NK-92 treated with Interleukin-12 subunit alpha and Interleukin-12 subunit beta, amount 100 ng/mL, for 24 hours (cell line): ENCODE measurements at places on chromosomes 16 and 17.

DNA sequence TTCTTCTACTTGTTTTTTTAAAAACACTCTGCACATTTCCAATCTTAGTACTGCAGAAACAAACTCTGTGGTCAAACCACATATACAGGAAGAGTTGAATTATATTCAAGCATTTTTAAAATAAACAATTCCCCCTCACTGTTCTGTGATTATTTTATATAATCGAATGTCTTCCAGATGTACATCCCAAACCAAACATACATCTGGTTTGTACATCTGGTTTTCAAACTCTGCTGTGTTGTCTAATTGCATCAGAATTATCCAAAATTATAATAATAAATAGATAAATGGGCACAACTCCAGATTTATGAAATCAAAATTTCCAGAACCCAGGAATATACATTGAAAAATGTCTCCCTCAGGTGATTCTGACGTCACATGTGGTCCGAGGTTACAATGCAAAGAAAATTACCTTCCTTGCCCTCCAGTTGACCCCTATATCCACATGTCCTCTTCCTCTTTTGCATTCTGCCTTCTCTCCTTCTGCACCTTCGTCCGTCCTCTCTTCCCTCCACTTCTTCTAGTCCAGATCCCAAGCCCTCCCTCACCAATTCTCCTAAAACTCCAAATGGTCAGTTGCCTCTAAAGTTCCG lies 13.3 kb upstream of the CCDC144A start:
- no peak for DNase-seq

DNA sequence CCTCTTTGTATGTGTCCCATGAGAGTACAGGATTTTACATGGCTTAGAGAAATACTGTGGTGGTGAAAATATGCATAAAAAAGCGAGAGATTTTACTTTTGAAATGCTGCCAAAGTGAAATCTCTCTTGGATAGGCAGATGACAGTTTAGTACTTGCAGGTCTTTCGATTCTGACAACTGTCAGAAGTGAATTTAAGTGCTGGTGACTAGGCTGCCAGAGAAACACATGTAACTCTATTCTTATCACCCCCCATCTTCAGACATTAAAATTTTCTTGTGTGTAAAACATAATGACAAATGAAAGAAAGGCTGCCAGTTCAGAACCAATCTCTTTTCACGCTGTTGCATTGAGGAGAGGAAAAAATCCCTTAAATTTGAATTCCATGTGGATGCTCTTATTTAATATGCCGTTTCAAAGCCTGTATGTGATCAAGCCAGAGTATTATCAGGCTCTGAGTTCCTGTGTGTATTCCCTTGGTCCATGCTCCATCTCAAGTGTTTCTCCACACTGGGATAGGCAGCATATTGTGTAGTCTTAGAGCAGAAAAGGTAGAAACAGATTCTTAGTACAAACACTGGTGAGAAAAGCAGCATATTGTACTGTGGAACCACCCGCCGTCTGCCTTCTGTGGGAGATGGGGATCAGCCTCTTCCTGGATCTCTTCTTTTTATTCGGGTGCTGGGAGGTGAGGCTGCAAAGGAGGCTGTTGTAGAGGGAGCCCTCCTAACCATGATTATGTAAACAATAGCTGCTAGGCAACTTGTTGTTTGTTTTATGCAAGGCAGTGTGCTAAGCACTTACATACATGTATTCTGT lies 291.3 kb downstream of the WWOX start:
- DNase-seq, result no peak

DNA sequence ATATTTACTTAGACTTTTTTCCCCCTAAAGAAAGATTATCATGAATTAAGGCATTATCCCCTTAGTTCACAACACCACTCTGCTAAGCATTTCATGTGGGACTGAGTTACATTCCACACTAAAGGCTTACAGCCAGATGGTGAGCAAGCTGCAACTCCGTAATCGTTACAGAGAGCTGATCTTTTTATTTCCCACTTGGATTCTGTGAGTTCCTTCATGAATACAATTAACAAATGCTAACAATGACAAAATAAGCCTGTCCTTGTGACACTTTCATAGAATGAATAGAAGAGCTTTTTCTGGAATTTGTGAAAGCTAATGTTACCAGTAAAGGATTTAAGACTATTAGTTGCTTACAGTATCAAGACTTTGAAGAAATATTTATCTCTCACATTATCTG lies 8.7 kb downstream of the OGFOD1 start:
- no peak for DNase-seq

- DNase-seq, result no peak
Observed at GRCh38 chr16:71807905-71808592, 585 bp downstream of the AP1G1 start.

DNA sequence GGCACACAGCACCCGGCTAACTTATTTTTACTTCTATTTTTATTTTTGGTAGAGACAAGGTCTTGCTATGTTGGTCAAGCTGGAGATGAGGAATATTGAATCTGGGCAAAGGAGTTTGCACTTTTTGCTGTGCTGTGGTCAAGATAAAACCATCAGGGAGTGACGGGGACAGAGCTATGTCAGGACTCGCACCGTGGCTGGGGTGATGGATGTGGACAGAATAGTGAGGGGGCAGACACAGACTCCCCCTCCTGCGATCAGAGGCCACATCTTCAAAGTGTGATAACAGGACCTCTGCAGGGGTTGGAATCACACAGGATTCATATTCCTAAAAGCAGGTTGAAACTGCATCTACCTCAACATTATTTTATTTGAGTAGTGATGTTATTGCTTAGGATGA lies 25.6 kb downstream of the IL21R start:
- DNase-seq, result no peak

DNA sequence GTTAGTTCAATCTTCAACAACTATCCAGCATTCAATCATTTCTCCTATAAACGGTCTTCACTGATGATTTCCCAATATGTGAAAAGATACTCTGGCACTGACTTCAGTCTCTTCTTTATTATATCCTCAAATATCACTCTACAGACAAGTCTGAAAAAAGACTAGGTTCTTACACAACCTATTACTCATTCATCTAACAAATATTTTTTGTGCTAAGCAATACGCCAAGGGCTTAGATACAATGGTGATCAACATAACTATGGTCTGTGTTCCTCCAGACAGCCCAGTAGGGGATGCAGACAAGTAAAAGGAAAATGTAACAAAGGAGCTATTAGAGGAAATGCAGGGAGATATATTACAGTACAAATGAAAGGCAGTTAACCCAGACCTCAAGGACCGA lies 63.9 kb downstream of the MYO1D start:
- DNase-seq, result no peak

DNA sequence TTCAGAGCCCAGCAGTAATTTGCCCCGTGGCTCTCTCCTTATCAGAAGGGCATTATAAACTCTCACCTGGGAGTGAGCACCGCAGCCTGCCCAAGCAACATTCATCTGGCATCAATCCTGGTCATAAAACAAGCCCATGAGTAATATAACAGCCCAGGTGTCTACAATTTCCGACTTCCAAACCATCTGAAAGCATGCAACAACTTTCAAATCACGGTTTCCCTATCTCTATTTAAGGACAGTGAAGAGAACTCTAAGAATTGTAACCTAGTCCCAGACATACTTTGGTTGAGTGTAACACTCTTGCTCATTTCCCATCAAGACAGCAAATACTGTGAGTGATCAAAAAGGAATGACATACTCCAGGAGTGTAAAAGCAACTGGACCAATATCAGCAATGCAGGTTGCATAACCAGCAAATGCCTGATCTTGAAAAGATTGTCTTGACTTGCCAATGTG lies 487.4 kb upstream of the SOX9 start:
- no peak for DNase-seq

DNA sequence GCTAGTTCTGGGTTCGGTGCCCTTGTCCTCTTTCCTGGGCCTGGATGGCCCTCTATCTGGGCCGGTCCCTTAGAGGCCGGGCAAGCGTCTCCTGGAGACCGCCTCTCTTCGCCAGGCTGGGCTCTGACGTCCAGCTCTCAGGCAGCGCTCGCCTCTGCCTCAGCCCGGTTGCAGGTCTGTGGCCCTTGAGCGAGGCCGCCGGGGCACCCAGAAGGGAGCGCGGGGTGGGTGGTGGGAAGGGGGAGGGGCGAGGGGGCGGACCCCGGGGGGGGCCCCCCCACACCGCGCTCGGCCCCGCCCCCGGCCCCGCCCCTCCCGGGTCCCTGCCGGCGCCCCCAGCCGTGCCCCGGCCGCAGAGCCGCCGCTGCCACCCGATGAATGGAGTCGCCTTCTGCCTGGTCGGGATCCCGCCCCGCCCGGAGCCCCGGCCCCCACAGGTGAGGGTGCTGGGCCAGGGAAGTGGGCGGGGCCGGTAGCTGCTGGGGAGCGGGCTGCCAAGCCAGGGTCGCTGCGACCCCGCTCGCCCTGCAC lies at the start of gene ARHGAP23:
Gene ARHGAP23, plus strand, starts transcription at position 353 of the 531 bp plus-strand sequence. Its CDS starts 22 bp downstream, at position 375.
- no peak for DNase-seq

DNA sequence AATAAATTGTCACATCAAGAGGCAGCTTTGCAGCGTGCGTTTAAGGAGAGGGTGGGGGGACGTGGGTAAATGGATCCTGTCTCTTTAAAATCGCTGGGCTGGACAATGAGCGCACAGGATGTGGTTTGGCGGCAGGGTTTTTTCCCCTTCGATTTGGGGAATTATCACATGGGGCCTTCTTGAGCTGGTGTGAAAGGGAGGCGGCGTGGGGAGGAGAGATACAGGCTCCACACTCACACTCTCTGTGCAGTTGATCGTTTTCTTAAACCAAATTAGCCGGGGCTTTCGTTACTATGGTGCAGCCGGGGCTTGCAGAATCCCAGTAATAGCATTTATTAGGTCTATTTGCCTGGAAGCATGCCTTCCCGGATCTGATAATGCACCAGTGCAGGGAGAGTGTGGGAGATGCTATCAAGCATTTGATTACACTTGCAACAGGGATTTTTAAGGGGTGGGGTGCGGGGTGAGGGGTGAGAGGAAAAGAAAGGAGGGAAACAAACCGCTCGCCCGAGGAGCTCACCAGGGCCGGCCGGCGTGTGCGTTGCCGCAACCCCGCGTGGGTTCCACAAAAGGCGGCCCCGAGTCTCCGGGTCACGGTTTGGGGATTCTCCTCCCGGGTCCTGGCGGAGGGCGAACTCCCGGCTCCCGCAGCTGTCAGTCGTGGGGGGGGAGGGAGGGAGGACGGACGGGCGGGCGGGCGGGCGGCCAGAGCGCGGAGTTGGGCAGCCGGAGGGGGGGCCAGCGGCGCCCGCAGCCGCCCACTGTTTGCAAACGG lies 58.8 kb upstream of the GSE1 start:
- DNase-seq, result peak; percentile 75

GRCh38 chr16:525520-526180 lies 1.9 kb upstream of the CAPN15 start:
- DNase-seq, result peak; percentile 71

DNA sequence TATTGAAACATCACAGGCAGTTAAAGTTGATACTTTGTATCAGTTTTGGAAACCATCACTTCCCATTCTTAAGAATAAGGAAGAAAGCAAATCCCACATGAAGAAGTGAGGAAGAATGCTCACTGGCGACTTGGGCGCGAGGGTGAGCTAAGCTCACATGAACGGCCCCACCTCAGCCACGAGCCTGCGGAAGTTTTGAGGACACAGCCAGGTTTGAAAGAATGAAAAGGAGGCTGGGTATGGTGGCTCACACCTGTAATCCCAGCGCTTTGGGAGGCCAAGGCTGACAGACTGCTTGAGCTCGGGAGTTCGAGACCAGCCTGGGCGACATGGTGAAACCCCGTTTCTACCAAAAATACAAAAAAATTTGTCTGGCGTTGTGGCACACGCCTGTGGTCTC lies 110.3 kb upstream of the CHMP6 start:
- DNase-seq, result no peak

- no peak for DNase-seq
Observed at GRCh38 chr16:66228792-66229191, 137.7 kb upstream of the CDH5 start.

- DNase-seq, result no peak
Observed at GRCh38 chr17:51618476-51618875, 358.1 kb downstream of the UTP18 start.

- DNase-seq, result no peak
Observed at GRCh38 chr17:41163828-41164227, 3.3 kb upstream of the KRTAP4-4 start.
